Psoas muscle (tissue), 8 donors: ENCODE measurements at places on chromosomes 11 and 22.

- no peak overlapping the region for H3K4me3 ChIP-seq
- peaks cover 38% of the 10 kb centered on the region for H3K4me1 ChIP-seq
- DNase-seq, result no peak
- H3K27ac ChIP-seq, result peak overlapping the region; percentile 79
Observed at GRCh38 chr22:17878941-17879340, 104.7 kb upstream of the BID start.

DNA sequence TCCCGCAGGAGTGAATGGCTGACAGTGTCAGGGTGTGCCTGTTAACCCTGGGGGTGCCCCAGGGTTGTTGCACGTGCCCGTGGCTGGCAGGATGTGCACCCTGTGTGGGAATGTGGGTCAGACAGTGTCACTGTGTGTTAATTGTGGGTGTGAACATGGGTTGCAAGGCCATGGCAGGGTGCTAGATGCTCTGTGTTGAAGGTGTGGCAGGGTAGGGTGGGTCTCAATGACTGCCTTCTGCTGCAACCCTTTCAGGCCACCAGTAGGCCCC is 8.3 kb downstream of the RIN1 start:
- H3K27ac ChIP-seq, result no peak overlapping the region
- no peak overlapping the region for H3K4me3 ChIP-seq
- DNase-seq, result peak; percentile 53
- no peaks in the 10 kb centered on the region for H3K36me3 ChIP-seq
- no peaks in the 10 kb centered on the region for H3K27me3 ChIP-seq
- peaks cover 8% of the 10 kb centered on the region for H3K4me1 ChIP-seq

- no peaks in the 10 kb centered on the region for H3K4me1 ChIP-seq
- no peak for DNase-seq
- no peaks in the 10 kb centered on the region for H3K27me3 ChIP-seq
- no peak overlapping the region for H3K4me3 ChIP-seq
Observed at GRCh38 chr11:71426413-71426812, 21.8 kb downstream of the DHCR7 start.

DNA sequence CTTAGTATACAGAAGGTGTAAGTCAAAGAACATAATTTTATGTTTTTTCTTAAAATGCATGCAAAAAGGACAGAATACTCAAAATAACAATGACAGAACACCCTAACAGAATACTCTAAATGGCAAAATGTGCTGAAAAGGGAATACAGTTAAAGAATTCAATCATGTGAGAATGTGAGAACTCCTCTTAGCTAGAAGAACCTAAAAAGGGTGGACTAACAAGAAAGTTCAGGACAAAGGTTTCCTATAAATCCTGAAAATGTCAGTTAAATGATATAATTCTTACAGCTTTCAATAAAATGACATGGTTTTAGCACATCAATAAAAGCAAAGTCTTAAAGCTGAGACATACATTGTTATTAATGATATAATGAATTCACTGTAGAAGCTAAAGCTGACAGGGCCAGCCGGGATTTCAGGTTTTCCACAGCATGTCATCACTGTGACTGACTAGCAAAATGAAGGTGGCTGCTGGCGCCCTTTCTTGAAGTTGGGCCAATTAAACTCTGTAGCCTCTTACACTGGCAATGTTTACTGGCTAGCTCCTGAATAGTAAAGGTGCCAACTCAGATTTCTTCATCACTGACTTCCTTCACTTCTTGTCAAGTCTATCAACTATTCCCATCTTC is 244.4 kb downstream of the TTC28 start:
- DNase-seq, result peak; percentile 33
- no peaks in the 10 kb centered on the region for H3K36me3 ChIP-seq
- peak overlapping the region; percentile 30 for H3K27ac ChIP-seq
- no peaks in the 10 kb centered on the region for H3K27me3 ChIP-seq
- H3K4me3 ChIP-seq, result no peak overlapping the region

DNA sequence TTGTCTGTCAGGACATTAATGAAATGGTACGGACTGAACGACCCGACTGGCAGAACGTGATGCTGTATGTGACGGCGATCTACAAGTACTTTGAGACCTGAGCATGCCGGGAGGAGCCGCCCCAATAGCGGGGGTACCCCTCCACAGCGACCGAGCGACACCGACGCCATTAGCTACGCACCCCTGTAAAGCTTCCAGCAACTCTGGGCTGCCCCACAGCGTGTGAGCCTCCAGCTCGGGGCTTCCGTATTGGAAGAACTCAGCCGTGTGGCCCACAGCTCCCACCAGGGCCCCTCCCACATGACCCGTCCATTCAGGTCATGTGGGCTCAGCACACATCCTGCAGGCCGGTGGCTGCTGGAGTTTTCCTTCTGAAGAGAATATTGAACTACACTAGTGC is 12.9 kb upstream of the ADORA2A start:
- no peaks in the 10 kb centered on the region for H3K27me3 ChIP-seq
- H3K4me3 ChIP-seq, result no peak overlapping the region
- peaks cover 64% of the 10 kb centered on the region for H3K36me3 ChIP-seq
- H3K4me1 ChIP-seq, result no peaks in the 10 kb centered on the region
